ENCODE measurements at places on chromosomes 12 and 14. TPM values are rescaled to one million over a fixed set of nuclear protein-coding genes. Genes with fewer than 3 reads are reported as not detected.

Gene B4GALNT1
- 0.18 TPM for polyA plus RNA-seq

Gene SERPINA5
- 0.16 TPM for polyA plus RNA-seq

Gene GPR68
- polyA plus RNA-seq = 4.8 TPM

Gene GRIN2B
- under 0.01 TPM for polyA plus RNA-seq

Gene DBX2
- not detected for polyA plus RNA-seq

Gene JPH4
- 0.15 TPM for polyA plus RNA-seq

Gene PMEL
- polyA plus RNA-seq = 0.63 TPM

Gene KRT72
- polyA plus RNA-seq = not detected

Gene CD4
- polyA plus RNA-seq = 1.4 TPM

Gene OTOGL
- polyA plus RNA-seq = 0.39 TPM

Gene WIF1
- 0.25 TPM for polyA plus RNA-seq

Gene TROAP
- polyA plus RNA-seq = 23.6 TPM

Gene PTPN6
- polyA plus RNA-seq = 19.1 TPM

Gene MGP
- polyA plus RNA-seq = 51.2 TPM

Gene MYO1H
- 0.86 TPM for polyA plus RNA-seq

Gene SPATA7
- polyA plus RNA-seq = 2.1 TPM

Gene BCDIN3D
- polyA plus RNA-seq = 2.3 TPM

Gene AP5M1
- 14.3 TPM for polyA plus RNA-seq

Gene C12orf76
- polyA plus RNA-seq = 4.1 TPM

Gene SPIC
- 0.09 TPM for polyA plus RNA-seq

Gene PRH2
- not detected for polyA plus RNA-seq

Gene P2RX2
- polyA plus RNA-seq = 2.2 TPM

Gene EPYC
- polyA plus RNA-seq = not detected

Gene DEPDC4
- 0.59 TPM for polyA plus RNA-seq

Gene ZNF891
- polyA plus RNA-seq = 0.75 TPM

Gene RIMBP2
- polyA plus RNA-seq = 0.20 TPM

Gene TMCC3
- polyA plus RNA-seq = 2.5 TPM

Gene ACIN1
- polyA plus RNA-seq = 136 TPM

Gene CCDC197
- polyA plus RNA-seq = not detected

Gene CISTR
- polyA plus RNA-seq = not detected

Gene UNC79
- 0.01 TPM for polyA plus RNA-seq

Gene CFAP251
- 0.42 TPM for polyA plus RNA-seq

Gene KCNMB4
- 0.51 TPM for polyA plus RNA-seq

Gene TMPRSS12
- polyA plus RNA-seq = 0.04 TPM

Gene GPR137C
- polyA plus RNA-seq = 0.11 TPM

Gene NOS1
- 0.32 TPM for polyA plus RNA-seq

Gene FAIM2
- 0.36 TPM for polyA plus RNA-seq

Gene MUCL1
- not detected for polyA plus RNA-seq

Gene ALX1
- polyA plus RNA-seq = not detected

Gene ANO2
- polyA plus RNA-seq = 1.3 TPM
